GM23338 (cell line): ENCODE measurements at places on chromosomes 5 and 9. TPM values are rescaled to one million over a fixed set of nuclear protein-coding genes. Genes with fewer than 3 reads are reported as not detected.

- no peaks in the 10 kb centered on the region for H3K27me3 ChIP-seq
- no peak for DNase-seq
- no peaks in the 10 kb centered on the region for H3K36me3 ChIP-seq
- H3K4me1 ChIP-seq = no peaks in the 10 kb centered on the region
Observed at GRCh38 chr5:8560776-8561175, 691.8 kb downstream of the MTRR start.

GRCh38 chr9:89805571-89806292, 200.9 kb downstream of the GADD45G start:
- no peak for DNase-seq
- no peaks in the 10 kb centered on the region for H3K36me3 ChIP-seq
- no peaks in the 10 kb centered on the region for H3K27me3 ChIP-seq
- H3K4me3 ChIP-seq = no peak overlapping the region
- H3K27ac ChIP-seq = no peak overlapping the region
- peaks cover 24% of the 10 kb centered on the region for H3K4me1 ChIP-seq

GRCh38 chr5:5270161-5270560, 130.0 kb downstream of the ADAMTS16 start:
- H3K4me1 ChIP-seq = no peaks in the 10 kb centered on the region; the same call in 1 of the 2 replicates
- no peaks in the 10 kb centered on the region for H3K27me3 ChIP-seq
- no peak overlapping the region for H3K4me3 ChIP-seq
- DNase-seq = no peak
- no peak overlapping the region for H3K27ac ChIP-seq

The IGIP gene
- total RNA-seq = 0.38 and 1.0 TPM in 2 replicates

- DNase-seq = no peak
- no peaks in the 10 kb centered on the region; the same call in 1 of the 2 replicates for H3K36me3 ChIP-seq
- H3K4me3 ChIP-seq = no peak overlapping the region
- no peaks in the 10 kb centered on the region for H3K27me3 ChIP-seq
Observed at GRCh38 chr9:83125671-83126070, 62.7 kb upstream of the RASEF start.

The FOXD4L6 gene
- 0.21 TPM in 1 of 2 replicates, not detected in the other for total RNA-seq

DNA sequence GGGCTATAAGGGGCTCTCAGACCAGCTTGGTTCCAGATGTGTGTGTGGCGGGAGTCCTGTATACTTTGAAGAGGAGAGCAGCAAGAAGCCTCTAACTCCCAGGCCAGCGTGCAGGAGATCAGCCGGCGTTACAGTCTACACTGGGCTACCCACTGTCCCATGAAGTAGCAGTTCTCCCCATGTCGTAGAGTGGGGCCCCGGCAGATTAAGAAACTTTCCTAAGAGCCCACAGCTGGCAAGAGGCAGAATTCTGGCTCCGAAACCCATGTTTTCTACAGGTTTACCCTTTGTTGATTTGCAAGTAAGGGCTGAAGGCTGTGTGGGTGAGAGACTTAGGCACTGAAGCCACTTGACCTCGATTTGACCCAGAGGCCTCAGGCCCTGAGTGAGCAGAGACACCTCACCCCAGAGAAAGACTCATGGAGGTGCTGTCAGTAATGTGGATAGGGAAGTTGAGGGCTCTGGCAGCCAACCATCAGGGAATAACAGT, 881 bp upstream of the B4GALT1 start:
- peaks cover 12% of the 10 kb centered on the region; the same call in 1 of the 2 replicates for H3K4me1 ChIP-seq
- no peak for DNase-seq
- no peak overlapping the region for H3K27ac ChIP-seq
- peaks cover 18% of the 10 kb centered on the region for H3K27me3 ChIP-seq

DNA sequence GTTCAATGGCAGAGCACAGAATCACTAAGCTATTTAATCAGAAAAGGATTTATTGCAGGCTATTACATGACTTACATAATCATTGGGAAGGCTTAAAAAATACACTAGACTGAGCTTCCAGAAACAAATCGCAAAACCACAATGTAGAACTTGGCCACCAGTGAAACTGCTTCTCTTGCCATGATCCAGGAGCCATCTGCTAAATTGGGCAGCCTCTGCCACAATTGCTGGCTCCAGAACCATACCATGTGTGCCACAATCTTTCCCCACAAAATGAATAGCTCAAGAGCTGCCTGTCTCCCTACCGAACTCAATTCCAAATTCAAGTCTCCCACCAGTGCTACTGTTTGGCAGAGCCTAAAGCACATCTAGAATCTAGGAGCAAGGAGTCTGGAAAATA, 9.8 kb upstream of the ERAP1 start:
- no peak overlapping the region for H3K27ac ChIP-seq
- no peaks in the 10 kb centered on the region for H3K36me3 ChIP-seq
- H3K4me1 ChIP-seq = peaks cover 12% of the 10 kb centered on the region
- DNase-seq = no peak
- H3K27me3 ChIP-seq = no peaks in the 10 kb centered on the region
